ENCODE measurements at places on chromosomes 11 and 22.

DNA sequence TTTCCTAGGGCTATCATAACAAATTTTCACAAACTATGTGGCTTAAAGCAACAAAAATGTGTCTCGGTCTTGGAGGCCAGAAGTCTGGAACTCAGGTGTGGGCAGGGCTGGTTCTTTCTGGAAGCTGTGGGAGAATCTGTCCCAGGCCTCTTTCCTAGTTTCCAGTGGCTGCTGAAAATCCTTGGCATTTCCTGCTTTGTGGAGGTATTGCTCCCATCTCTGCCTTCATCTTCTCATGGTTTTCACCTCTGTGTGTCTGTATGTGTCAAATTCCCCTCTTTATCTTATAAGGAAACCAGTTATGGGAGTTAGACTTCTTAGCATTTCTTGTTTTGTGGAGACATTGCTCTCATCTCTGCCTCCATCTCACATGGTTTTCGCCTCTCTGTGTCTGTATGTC, 130.4 kb upstream of the PLET1 start:
- no peak for DNase-seq

DNA sequence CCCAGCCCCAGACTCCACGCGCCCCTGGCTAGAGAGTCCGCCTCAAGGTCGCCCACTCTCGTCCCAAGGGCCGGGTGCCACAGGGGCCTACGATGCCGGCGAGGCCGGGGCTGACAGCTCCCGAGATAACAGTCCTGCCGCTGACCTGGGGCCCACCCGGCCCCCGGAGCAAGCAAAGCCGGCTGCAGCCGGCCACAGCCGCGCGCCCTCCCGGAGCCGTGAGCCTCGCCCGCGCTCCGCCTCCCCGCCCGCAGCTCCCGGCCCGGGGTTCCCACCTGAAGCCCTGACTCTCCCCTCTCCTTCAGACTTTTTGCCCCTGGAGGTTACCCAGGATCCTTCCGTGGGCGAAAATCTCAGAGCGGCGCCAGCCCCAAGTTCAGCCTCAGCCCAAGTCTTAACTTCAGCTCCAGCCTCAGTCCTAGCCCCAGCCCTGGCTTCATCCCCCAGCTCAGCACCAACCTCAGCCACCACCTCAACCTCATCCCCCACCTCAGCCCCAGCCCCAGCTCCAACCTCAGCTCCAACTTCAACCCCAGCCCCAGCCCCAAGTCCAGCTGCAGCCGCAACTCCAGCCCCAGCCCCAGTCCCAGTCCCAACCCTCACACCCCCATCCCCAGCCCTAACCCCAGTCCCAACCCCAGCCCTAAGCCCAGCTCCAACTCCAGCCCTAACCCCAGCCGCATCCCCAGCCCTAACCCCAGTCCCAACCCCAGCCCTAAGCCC, 1.7 kb downstream of the KLHDC7B start:
- DNase-seq = no peak

DNA sequence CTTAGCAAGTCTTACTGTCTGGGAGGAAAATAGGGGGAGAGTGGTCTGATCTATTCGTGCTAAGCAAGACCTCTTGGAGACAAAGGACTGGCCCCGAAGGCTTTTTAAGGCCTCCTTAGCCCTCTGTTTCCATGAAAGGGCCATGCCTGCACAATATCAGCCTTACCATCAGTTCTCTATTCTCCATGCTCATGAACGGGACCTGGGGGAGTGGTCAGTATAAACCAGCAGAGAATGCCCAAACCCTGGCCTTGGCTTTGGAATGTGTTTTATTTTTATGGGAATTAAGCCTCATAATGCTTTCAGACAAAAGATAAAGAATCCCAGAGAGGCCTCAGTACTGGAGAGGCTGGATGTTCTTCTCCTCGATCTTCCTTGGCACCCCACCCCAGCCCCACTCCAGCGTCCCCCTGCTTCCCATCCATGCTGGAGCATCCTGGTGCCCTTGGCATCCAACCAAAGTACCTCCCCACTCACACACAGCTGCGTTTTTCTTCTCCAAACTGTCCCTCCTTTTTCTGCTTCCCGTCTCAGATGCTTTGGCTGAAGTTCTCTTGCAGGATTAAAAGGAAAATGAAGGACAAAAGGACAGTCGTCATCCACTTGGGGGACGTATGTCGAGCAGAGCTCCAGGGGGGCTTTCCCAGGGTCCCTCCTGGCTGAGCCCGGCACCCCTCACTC, 18.6 kb downstream of the FXYD6 start:
- DNase-seq = no peak

- DNase-seq = no peak
Measured at GRCh38 chr11:75721852-75722668, 4.4 kb downstream of the MOGAT2 start.
